ENCODE measurements at places on chromosomes 5 and 9. TPM values are rescaled to one million over a fixed set of nuclear protein-coding genes. Genes with fewer than 3 reads are reported as not detected.

CDO1 gene
- total RNA-seq, result 8.3 TPM

BTNL9 gene
- not detected for total RNA-seq

BARHL1 gene
- total RNA-seq, result not detected

LCN9 gene
- total RNA-seq, result not detected

ERGIC1 gene
- total RNA-seq, result 128 TPM

CBY3 gene
- total RNA-seq, result not detected

PCDHA9 gene
- total RNA-seq, result 0.29 TPM

- no peak for DNase-seq
- no peak overlapping the region for H3K4me3 ChIP-seq
- no peaks in the 10 kb centered on the region for H3K4me1 ChIP-seq
- no peaks in the 10 kb centered on the region for H3K36me3 ChIP-seq
- no peak overlapping the region for H3K27ac ChIP-seq
- no peaks in the 10 kb centered on the region for H3K27me3 ChIP-seq
These were observed 33.3 kb downstream of the PPP1R2B start for GRCh38 chr5:156883316-156883875.

DNA sequence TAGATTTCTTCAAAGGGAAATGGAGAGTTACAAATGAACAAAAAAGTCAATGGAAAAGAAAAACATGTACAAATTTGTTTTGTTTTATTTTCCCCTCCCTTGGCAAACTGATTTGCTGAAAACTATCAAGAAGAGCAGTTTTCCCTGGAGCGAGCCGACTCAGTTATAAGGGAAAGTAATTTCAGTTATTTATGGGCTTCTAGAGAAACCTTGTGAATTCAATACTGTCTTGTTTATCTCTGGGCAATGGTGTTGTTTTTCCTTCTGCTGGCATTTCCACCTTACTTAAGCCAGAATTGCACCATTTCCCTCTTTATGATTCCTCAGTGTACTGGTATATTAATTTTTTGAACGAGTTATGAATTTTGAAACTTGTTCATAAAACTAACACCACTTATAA, 1163.6 kb downstream of the CDH12 start:
- no peak overlapping the region for H3K4me3 ChIP-seq
- no peaks in the 10 kb centered on the region for H3K36me3 ChIP-seq
- DNase-seq, result no peak
- no peak overlapping the region for H3K27ac ChIP-seq
- H3K27me3 ChIP-seq, result no peaks in the 10 kb centered on the region

DNA sequence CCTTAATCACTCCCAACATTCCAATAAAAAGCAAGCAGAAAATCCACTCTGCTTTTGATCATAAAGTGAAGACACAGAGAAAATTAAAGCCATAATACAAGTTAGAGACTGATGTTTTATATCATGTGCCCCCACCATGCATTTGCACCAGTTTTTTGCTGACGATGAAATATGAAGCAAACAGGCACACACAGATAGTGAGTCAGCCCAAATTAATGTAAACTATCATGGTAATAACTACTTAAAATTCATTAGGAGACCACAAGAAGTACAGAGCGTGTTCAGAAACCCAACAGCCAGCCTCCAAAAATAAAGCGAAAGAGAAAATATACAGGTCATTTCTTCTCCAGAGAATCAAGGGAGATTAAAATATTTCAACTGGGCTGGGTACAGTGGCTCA, 46.4 kb upstream of the KDM4C start:
- no peaks in the 10 kb centered on the region for H3K27me3 ChIP-seq
- H3K4me3 ChIP-seq, result no peak overlapping the region
- DNase-seq, result peak; percentile 18
- H3K36me3 ChIP-seq, result no peaks in the 10 kb centered on the region
- no peaks in the 10 kb centered on the region for H3K4me1 ChIP-seq

GRCh38 chr9:34628656-34629490, at the start of gene ARID3C:
TSS of gene ARID3C (minus strand) at chr9:34629066. CDS start at chr9:34628014, 1,052 bp downstream.
- peaks cover 73% of the 10 kb centered on the region for H3K27me3 ChIP-seq
- peaks cover 4% of the 10 kb centered on the region for H3K4me1 ChIP-seq
- no peak within 1 kb of the TSS for H3K27ac ChIP-seq
- peak within 1 kb of the TSS; percentile 37 for H3K4me3 ChIP-seq
- H3K36me3 ChIP-seq, result no peaks in the 10 kb centered on the region

GRCh38 chr5:145936401-145937131, at the start of gene SH3RF2:
TSS of gene SH3RF2 (plus strand) at chr5:145936578. CDS start at chr5:145937929, 1,351 bp downstream.
- peaks cover 38% of the 10 kb centered on the region for H3K4me1 ChIP-seq
- peak within 1 kb of the TSS; percentile 49 for H3K27ac ChIP-seq

DNA sequence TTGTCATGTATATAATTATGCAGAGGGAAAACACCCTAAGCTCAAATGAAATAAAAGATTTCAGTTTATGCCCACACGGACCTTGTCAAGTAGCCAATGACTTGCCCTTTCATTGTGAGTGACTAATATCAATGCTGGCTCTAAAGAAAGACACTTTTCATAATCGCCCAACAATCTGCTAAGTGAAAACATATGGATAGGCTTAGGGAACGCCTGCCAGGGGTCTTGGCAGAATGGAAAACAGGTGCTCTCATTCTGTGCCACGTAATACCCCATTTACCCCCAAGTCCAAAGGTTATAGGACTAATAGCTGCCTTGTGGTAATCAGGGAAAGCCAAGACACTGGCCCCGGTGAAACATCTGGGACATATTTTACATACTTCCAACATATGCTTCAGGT, 157.7 kb downstream of the SLF1 start:
- H3K4me3 ChIP-seq, result no peak overlapping the region
- peaks cover 5% of the 10 kb centered on the region for H3K27me3 ChIP-seq
- H3K36me3 ChIP-seq, result no peaks in the 10 kb centered on the region
- DNase-seq, result no peak

DNA sequence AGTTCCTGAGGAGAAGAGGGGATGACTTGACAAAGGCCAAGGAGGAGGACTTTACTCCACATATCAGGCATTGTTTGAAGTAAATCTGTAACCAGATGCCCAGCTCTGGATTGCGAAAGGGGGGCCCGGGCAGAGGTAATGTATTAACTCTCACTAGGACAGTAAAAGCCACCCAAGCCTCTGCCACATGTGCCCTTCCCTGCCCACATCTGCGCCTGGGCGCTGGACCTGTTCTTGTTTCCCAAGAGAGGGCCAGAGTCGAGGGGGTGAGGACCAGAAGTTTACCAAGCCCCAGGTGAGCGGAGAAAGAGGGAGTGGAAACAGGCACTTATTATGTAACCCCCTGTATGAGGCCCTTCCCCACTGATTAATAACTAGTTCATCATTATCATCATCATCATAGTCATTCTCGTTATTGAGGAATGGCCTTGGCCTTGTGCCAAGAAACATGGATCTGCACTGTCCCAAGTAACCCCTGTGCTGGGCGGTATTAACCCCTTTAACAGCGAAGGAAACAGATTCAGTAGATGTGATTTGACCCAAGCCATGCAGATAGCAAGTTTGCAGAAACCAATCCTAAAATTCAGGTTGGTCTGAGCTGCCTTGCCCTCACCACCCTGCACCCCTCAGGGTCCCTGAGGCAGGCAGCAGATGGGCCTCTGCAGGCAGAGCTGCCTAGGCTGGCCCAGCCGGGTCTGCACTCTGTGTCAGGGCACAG, at the start of gene SLC23A1:
TSS of gene SLC23A1 (minus strand) at position 23 of the 718 bp plus-strand sequence. CDS start 44 bp downstream, outside the sequence.
- H3K36me3 ChIP-seq, result no peaks in the 10 kb centered on the region
- H3K4me3 ChIP-seq, result no peak within 1 kb of the TSS
- no peak within 1 kb of the TSS for H3K27ac ChIP-seq

DNA sequence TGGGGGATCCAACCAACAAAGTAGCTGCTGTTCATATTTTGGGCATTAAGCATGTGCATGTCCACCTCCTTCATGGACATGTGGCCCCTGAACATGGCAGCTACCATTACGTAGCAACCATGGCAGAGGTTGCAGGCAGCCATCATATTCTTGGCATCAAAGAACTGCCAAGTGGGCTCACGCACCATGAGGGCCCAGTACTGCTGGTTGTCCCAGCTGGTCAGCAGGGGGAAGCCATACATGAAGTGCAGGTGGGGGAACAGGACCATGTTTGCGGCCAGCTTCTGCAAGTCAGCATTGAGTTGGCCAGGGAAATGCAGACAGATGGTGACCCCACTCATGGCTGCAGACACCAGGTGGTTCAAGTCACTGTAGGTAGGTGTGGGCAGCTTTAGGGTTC, 9.5 kb downstream of the MTAP start:
- no peaks in the 10 kb centered on the region for H3K27me3 ChIP-seq
- no peak overlapping the region for H3K4me3 ChIP-seq
- peaks cover 28% of the 10 kb centered on the region for H3K36me3 ChIP-seq
- peaks cover 34% of the 10 kb centered on the region for H3K4me1 ChIP-seq

GRCh38 chr9:121107029-121107428, 32.3 kb downstream of the CNTRL start:
- no peaks in the 10 kb centered on the region for H3K27me3 ChIP-seq
- DNase-seq, result peak; percentile 38
- no peaks in the 10 kb centered on the region for H3K4me1 ChIP-seq
- H3K27ac ChIP-seq, result no peak overlapping the region

DNA sequence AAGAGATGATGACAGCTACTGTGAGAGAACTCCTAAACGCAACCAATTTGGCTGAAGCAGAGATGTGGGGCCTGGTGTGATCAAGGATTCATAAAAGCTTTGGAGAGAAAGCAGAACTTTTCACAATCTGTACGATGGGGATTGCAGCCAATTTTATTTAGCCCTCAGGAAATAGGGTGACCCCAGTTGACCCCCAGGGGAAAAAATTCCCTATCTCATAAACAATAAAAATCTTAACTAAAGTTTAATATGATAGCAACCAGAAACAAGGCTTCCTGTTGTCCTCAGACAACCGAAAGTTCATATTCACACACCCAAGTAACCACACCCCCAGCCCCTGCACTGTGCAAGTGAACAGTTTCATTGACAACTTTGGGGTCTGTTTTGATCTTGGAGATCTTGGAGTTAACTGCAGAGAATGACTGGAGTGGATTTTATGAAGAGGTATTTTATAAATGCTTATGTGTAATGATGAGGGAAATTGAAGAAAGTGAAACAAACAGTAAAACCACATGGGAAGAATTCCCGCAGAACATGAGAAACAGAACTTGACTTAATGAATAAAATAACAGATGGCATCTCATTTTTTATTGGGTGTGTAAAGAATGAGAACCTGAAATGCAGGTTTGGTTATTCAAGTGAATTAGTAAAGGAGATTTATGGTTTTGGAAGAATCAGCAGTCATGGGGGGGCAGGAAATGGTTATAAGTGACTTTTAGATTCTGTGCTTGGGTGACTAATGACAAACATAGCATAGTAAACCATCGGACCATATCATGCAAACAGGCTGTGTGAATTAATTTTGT, 94.5 kb downstream of the PDE4D start:
- H3K4me1 ChIP-seq, result no peaks in the 10 kb centered on the region
- DNase-seq, result no peak
- no peaks in the 10 kb centered on the region for H3K36me3 ChIP-seq
- H3K4me3 ChIP-seq, result no peak overlapping the region
- no peak overlapping the region for H3K27ac ChIP-seq
